ENCODE measurements at places on chromosomes 6 and 20. TPM values are rescaled to one million over a fixed set of nuclear protein-coding genes. Genes with fewer than 3 reads are reported as not detected.

The TUBB1 gene
- not detected for total RNA-seq

The RAB44 gene
- total RNA-seq: not detected

The SLC12A5 gene
- total RNA-seq: 0.30 TPM

The RTF2 gene
- 76.7 TPM for total RNA-seq

The KIF6 gene
- total RNA-seq: 0.55 TPM

The DLL1 gene
- under 0.01 TPM for total RNA-seq

The DEFB126 gene
- total RNA-seq: not detected

The KIZ gene
- 13.7 TPM for total RNA-seq

The STMND1 gene
- total RNA-seq: not detected

The GNRH2 gene
- 0.59 TPM for total RNA-seq

The RBPJL gene
- total RNA-seq: not detected

The SPDEF gene
- not detected for total RNA-seq

The GPR63 gene
- total RNA-seq: 0.59 TPM

The KCNK17 gene
- total RNA-seq: not detected

The RSPH9 gene
- total RNA-seq: 0.65 TPM

The GMPR gene
- total RNA-seq: 7.1 TPM

The SLC32A1 gene
- not detected for total RNA-seq

The DOK5 gene
- 19.8 TPM for total RNA-seq

The SEL1L2 gene
- total RNA-seq: not detected

The ALDH8A1 gene
- total RNA-seq: 3.8 TPM

The VGLL2 gene
- total RNA-seq: not detected

The BNIP5 gene
- total RNA-seq: not detected

The PTCHD4 gene
- 5.9 TPM for total RNA-seq

The RSPH4A gene
- 0.05 TPM for total RNA-seq

The OPN5 gene
- not detected for total RNA-seq

The HLA-DMA gene
- total RNA-seq: 0.78 TPM

The TREML2 gene
- total RNA-seq: not detected

The SNAP25 gene
- total RNA-seq: 5.6 TPM

The RIPOR3 gene
- 1.2 TPM for total RNA-seq

The FARS2 gene
- total RNA-seq: 18.7 TPM

The PRL gene
- total RNA-seq: not detected

The PPP1R3G gene
- 1.5 TPM for total RNA-seq

The C6orf15 gene
- not detected for total RNA-seq

The MYCT1 gene
- 0.46 TPM for total RNA-seq

The C20orf202 gene
- not detected for total RNA-seq

The TXLNB gene
- 0.05 TPM for total RNA-seq

The TRIM31 gene
- not detected for total RNA-seq

The SNX3 gene
- 180 TPM for total RNA-seq

The CRISP3 gene
- total RNA-seq: not detected

The GHRH gene
- not detected for total RNA-seq

The STK35 gene
- total RNA-seq: 31.9 TPM

The SMLR1 gene
- total RNA-seq: not detected

The RNF8 gene
- total RNA-seq: 19.3 TPM

The RIMS4 gene
- not detected for total RNA-seq

The UST gene
- total RNA-seq: 47.7 TPM

The TENT5A gene
- 91.7 TPM for total RNA-seq

The BHLHE23 gene
- not detected for total RNA-seq

The FAM83D gene
- total RNA-seq: 2.1 TPM

The FNDC11 gene
- 0.89 TPM for total RNA-seq

The TBC1D32 gene
- total RNA-seq: 21.4 TPM

The RIPOR2 gene
- 0.42 TPM for total RNA-seq

The C20orf141 gene
- total RNA-seq: not detected

The WFDC5 gene
- total RNA-seq: not detected
